ENCODE measurements at places on chromosomes 1 and 21.

DNA sequence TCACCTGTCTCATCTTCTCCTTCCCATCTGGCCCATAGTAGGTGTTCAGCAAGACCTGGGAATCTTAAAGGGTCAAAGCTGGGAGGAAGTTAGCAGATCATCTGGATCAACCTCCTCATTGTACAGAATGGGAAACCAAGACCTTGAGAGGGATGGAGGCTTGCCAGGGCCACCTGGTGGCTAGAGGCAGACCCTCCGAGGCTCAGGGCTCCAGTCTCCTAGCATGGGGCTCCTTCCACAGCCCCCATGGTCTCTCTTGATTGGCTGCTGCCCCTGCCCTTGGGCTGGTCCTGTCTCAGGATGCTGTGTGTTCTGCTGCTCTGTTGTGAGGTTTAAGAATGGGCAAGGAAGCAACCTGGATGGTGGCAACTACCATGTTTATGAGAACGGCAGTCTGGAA, 68.7 kb upstream of the CNTN2 start:
- no peak for DNase-seq

DNA sequence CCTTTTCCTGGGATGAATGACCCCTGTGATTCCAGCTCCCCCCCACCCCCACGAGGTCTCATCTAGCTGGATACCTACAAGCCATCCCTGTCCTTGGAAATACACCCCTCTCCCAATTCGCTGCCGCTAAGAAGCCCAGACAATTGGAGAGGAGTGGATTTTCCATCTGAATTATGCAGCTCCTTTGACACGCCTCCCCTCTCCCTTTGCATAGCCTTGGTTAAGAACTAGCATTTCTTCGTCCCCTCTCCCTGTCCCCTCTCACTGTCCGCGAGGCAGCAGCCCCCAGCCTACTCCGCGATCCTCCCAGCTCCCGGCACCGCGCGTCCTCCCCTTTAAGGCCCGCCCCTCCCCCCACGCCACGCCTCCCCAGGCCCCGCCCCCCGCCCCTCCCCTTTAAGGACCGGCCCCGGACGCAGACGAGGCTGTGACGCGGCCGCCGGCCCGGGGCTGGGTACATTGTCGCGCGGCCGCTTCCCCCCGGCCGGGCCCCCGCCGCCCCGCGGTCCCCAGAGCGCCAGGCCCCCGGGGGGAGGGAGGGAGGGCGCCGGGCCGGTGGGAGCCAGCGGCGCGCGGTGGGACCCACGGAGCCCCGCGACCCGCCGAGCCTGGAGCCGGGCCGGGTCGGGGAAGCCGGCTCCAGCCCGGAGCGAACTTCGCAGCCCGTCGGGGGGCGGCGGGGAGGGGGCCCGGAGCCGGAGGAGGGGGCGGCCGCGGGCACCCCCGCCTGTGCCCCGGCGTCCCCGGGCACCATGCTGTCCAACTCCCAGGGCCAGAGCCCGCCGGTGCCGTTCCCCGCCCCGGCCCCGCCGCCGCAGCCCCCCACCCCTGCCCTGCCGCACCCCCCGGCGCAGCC, at the start of gene MAPKAPK2:
TSS of gene MAPKAPK2 (plus strand) at position 428 of the 856 bp plus-strand sequence. CDS start at position 753, 325 bp downstream.
- DNase-seq = peak; percentile 20

GRCh38 chr1:212754680-212755079, 36.9 kb downstream of the NSL1 start:
- DNase-seq = no peak

- peak; percentile 30 for DNase-seq
Observed at GRCh38 chr1:157490467-157491165, 61.7 kb downstream of the FCRL5 start.

- DNase-seq = no peak
Observed at GRCh38 chr1:2224170-2224584, 3.9 kb upstream of the SKI start.

- DNase-seq = no peak
Observed at GRCh38 chr1:27430903-27431600, 38.6 kb downstream of the GPR3 start.

DNA sequence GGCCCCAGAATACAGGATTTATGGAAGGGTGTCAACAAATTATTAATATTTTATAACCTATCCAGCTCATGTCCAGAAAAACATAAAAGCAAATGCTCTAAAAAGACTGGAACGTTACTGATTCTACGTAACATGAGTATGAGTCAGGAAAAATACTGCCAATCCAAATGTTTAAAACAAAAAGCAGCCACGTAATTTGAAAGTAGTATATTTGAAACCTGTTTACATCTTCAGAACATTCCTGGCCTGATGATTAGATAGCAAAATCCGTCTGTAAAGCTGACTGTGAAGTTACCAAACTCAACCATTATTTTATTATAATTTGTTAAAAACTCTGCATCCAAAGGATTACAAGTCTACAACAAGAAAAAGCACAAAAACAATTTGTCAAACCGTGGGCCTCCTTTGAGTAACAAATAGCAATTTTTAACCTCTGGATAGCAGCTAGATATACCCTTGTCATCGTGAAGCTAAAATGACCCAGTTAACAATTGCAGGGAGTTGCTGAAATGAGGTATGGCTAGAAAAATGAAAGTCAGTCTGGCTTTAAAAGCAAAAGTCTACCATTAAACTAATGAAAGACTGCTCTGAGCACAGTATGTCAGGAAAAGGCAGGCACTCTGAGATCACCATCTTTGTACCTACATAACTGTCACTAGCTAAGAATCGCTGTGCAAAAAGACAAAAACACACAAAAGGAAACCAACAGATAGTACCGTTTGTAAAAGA, 1.2 kb downstream of the UBR4 start:
- no peak for DNase-seq

DNA sequence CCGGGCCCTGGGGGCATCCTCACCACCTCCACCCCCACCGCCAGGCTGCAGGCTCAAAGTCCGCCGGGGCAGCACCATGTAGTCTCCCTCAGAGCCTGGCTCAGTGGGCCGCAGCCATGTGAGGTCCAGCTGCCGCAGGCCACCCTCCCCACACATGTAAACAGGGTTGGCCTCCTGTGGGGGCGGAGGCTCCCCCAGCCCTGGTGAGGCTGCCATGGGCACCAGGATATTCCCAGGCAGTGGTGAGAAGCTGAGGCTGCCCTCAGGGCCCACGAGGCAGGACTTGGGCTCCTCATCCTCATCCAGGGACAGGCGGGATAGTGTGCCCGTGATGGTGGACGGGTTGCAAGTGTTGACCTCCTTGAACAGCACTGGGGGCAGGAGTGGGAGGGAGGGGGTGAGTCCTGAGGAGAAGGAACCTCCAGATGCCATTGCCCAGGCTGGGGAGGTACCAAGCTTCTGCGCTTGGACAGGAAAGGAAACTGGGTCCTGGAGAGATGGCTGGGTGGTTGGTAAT, 27.3 kb upstream of the COL16A1 start:
- no peak for DNase-seq

DNA sequence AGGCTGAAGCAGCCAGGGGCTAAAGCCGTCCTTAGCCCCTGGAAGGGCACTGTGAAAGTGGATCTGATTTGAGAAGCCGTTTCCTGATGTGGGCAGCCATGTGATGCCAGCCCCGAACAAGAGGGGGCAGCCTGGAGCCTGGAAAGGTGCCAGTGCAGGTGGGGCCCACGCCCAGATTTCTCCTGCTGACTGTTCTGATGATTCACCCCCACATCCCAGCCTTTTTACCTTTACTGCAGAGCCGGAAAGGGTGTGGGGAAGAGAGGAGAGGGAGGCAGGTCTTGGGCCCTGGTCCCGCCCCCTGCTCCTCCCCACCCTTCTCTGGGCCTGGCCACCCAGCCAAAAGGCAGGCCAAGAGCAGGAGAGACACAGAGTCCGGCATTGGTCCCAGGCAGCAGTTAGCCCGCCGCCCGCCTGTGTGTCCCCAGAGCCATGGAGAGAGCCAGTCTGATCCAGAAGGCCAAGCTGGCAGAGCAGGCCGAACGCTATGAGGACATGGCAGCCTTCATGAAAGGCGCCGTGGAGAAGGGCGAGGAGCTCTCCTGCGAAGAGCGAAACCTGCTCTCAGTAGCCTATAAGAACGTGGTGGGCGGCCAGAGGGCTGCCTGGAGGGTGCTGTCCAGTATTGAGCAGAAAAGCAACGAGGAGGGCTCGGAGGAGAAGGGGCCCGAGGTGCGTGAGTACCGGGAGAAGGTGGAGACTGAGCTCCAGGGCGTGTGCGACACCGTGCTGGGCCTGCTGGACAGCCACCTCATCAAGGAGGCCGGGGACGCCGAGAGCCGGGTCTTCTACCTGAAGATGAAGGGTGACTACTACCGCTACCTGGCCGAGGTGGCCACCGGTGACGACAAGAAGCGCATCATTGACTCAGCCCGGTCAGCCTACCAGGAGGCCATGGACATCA, at the start of gene SFN:
TSS of gene SFN (plus strand) at position 369 of the 904 bp plus-strand sequence. CDS start at position 433, 64 bp downstream.
- peak; percentile 89 for DNase-seq

GRCh38 chr1:164780111-164780812, 221.3 kb downstream of the PBX1 start:
- no peak for DNase-seq

- DNase-seq = no peak
Observed at GRCh38 chr1:81129366-81129765, 671.4 kb upstream of the ADGRL2 start.

GRCh38 chr1:19877821-19878636, 4.2 kb upstream of the OTUD3 start:
- no peak for DNase-seq

GRCh38 chr1:4598561-4598960, 55.8 kb upstream of the AJAP1 start:
- no peak for DNase-seq

DNA sequence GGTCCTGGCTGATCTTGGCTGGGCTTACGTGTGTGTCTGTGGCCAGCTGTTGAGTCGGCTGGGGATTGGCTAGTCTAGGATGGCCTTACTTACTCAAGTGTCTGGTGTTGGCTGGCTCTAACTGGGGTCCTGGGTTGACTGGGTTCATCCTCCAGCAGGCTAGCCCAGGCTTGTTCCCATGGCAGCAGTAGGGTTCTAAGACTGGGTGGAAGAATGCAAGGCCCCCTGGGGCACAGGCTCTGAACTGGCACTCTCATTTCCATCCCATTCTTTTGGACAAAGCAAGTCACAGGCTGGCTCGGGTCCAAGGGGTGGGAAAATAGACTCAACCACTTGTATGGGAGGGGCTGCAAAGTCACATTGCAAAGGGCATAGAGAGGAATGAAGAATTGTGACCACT, 7.9 kb upstream of the OPRD1 start:
- DNase-seq = no peak

- no peak for DNase-seq
Observed at GRCh38 chr1:43532716-43533115, 2.0 kb downstream of the PTPRF start.

DNA sequence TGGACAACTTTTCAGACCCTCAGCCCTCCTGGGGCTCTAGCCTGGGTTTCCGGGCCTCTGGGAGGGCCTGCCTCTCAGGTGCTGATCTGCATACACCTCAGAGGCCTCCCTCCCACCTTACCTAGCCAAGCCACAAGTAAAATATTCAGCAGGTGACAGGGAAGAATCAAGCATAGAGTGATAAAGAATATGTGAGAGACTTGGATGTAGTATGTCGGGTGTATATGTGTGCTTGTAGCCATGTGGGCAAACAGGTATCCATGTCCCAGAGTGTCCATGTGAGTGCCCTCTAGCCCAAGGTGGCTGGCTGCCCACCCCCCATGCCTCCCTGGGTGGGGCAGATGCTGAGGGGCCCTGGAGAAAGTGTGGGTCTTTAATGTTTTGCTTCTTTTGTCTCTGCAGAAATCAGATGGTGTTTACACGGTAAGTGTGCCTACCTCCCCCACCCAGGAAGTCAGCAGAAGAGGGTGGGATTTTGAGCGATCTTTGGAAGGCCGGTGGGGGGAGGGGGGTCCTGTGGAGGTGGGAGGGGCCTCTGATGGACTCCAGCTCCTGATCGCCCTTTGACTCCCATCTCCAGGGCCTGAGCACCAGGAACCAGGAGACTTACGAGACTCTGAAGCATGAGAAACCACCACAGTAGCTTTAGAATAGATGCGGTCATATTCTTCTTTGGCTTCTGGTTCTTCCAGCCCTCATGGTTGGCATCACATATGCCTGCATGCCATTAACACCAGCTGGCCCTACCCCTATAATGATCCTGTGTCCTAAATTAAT, 3.4 kb downstream of the FCER1G start:
- DNase-seq = no peak

DNA sequence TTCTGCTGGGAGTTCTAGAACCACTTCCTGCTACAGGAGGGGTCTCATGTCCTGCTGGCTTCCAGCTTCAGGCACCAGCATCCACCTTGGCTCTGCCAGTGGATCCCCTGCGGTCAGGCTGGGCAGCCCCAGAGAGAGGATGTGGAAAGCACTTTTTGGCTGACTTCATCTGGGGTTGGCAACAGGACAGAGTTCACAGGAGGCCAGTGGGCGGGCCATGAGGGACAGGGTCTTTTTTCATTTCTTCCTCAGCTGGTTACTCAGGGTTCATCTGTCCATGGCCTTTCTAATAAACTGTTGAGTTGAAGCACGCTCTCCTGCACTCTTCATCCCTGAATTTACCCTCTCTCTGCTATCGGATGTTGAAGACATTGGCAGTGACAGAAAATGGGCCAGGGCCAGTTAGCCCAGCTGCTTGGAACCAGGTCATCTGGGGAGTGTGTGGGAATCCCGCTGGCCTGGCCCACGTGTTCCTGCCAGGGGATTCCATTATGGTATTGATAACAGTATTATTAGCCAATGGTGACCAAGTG, 45.2 kb downstream of the RPS6KA1 start:
- DNase-seq = no peak

DNA sequence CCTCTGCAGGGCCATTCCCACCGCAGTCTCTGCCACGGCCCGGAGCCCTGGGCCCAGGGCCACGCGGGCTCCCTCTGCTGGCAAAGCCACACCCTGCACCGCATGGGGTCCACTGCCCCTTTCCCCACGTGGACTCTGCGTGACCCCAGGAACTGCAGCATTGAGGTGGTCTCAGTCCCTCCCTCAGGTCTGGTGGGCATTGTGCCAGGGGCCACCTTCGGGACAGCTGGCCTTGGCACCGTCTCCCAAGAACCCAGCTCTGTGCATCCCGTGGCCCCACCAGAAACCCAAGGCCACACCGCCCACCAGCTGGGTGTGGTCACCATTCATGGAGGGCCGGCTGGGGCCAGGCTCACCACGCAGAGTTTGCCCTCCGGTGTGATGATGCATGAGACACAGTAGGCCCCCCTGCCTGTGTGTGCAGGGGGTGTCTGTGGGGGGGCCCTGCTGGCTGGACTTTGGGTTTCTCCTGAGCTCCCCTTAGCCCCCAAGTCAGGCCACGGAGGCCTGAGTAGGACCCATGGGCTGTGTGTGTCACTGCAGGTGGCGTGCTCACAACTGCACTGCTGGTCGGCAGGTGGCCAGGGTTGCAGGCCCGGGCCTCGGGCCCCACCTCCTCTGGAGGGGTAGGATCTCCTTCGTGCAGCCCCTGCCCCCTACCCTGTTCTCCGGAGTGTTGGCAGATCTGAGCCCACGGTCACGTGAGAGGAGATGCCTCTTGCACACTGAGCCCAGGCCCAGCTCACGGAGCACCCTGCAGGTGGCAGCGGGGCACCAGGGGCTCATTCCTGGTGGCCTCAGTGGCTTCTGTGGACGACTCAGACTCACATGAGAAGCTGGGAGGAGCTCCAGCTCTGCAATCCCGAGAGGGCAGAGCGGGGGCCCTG, 5.8 kb downstream of the VWA1 start:
- no peak for DNase-seq

- DNase-seq = no peak
Observed at GRCh38 chr1:216303690-216304089, 119.6 kb downstream of the USH2A start.

- no peak for DNase-seq
Observed at GRCh38 chr21:33157303-33157702, 72.4 kb upstream of the IFNAR2 start.

GRCh38 chr1:8821084-8821483, 3.6 kb upstream of the RERE start:
- no peak for DNase-seq
